ENCODE measurements at places on chromosomes 7 and 10.

DNA sequence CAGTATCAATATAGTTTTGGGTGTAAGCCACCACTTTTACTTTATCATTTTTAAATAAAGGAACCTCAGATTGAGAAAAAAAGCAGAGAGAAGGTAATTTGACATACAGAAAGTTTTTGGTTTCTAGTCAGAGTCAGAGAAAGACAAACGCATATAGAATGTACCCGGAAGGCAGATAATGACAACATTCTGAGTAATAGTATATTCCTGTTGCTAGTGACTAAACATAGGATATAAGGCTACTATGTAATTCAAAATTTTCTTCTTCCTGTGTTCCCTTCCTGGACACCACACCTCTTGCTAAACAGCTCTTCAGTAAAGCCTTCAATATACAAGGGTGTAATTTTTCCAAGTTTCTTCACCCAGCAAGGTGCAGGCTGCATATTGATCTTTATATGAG is 597.6 kb downstream of the PCDH15 start:
- no peak for DNase-seq

GRCh38 chr7:97576043-97576442 is 155.8 kb upstream of the TAC1 start:
- no peak for DNase-seq

GRCh38 chr10:100775386-100775785 is 30.0 kb downstream of the PAX2 start:
- no peak for DNase-seq

- no peak for DNase-seq
These were observed 6.0 kb upstream of the GATA3 start for GRCh38 chr10:8048281-8049008.

DNA sequence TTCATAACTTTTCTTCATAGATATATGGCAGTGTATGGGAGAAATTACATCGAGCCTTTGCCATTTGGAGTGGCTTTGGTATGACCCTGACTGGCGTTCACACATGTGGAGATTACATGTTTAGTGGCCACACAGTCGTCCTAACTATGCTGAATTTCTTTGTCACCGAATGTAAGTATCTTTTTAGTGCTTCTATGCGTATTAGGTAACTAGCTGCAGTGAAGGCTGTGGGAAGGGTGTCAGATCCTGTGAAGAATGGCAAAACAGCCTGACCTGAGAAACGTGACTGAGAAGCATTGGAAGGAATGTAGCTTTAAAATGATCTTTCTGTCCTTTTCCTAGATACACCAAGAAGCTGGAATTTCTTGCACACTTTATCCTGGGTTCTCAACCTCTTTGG is 34.5 kb upstream of the VDAC2 start:
- DNase-seq, result no peak

DNA sequence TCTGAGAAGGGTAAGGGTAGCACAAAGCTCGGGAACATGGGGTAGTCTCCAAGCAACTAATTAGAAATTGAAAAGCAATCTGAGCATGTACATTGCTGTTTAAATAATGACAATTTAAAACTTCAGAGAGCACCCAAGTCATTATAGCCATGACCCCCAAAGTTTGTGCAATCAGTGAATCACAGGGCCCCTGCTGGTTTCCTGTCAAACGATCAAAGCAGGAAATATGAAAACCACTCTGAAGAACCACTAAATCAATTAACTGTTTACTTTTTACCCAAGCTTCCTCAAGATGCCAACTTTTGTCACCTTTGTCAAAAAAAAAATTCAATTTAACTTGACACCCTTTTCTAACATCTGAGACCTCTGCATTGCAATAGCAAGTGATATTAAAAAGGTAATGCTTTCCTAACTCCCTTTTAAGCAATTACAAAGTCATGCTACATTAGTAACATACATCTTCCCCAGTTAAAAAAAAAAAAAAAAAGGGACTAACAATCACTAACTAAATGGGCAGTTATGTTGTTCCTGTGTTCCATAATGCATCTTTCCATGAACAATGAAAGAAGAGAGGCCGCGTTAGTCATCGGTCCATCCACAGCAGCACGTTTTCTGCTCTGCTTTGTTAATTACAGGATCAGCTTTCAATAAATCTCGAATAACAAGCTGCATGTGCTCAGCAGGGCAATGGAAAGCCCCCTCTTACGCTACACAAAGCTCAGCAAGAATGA is 80.6 kb downstream of the ETV1 start:
- DNase-seq, result no peak

- DNase-seq, result no peak
These were observed 32.1 kb downstream of the AFAP1L2 start for GRCh38 chr10:114372179-114372578.

- no peak for DNase-seq
These were observed 18.8 kb upstream of the SLC35G1 start for GRCh38 chr10:93875032-93875358.

GRCh38 chr10:106795619-106796018 is 368.9 kb downstream of the SORCS1 start:
- no peak for DNase-seq

GRCh38 chr7:87456247-87456646 is 19.2 kb downstream of the ABCB4 start:
- no peak for DNase-seq

GRCh38 chr10:33570495-33570894 is 236.0 kb upstream of the NRP1 start:
- DNase-seq, result no peak

- DNase-seq, result no peak
These were observed 244.5 kb upstream of the ANKRD30A start for GRCh38 chr10:36880898-36881297.

GRCh38 chr7:7821517-7821916 is 103.1 kb upstream of the RPA3 start:
- DNase-seq, result no peak

- no peak for DNase-seq
These were observed 258.0 kb downstream of the TRIL start for GRCh38 chr7:28700096-28700495.

- no peak for DNase-seq
These were observed 484.0 kb upstream of the FZD8 start for GRCh38 chr10:36126076-36126475.

- no peak for DNase-seq
These were observed 731.2 kb downstream of the TNS3 start for GRCh38 chr7:46850563-46851330.

DNA sequence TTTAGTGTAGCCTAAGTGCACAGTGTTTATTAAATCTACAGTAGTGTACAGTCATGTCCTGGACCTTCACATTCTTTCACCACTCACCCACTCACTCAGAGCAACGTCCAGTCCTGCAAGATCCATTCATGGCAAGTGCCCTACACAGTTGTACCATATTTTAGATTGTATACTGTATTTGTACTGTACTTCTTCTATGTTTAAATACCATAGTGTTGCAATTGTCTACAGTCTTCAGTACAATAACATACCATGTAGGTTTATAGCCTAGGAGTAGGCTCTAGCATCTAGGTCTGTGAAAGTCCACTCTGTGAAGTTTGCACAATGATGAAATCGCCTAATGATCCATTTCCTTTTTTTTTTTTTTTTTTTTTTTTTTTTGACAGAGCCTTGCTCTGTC is 12.0 kb downstream of the EEPD1 start:
- no peak for DNase-seq

DNA sequence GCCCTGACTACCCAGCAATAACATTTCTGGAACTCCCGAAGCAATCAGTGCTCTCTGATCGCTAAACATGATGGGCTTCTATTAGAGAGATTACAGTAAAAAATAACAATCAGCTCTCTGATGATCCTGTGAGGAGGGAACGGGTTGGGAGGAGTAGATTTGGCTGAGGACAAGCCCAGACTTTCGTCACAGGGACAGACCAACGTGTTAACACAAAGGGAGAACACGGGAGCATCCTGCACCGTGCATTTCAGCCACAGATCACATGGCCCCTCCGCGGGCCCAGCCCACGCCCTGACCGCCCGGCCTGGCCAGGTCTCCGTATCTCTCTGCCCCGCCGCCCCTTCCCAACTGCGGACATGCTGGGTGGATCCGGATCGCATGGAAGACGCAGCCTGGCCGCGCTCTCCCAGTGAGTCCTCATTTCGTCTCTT is 95.0 kb upstream of the AGBL3 start:
- DNase-seq, result no peak

DNA sequence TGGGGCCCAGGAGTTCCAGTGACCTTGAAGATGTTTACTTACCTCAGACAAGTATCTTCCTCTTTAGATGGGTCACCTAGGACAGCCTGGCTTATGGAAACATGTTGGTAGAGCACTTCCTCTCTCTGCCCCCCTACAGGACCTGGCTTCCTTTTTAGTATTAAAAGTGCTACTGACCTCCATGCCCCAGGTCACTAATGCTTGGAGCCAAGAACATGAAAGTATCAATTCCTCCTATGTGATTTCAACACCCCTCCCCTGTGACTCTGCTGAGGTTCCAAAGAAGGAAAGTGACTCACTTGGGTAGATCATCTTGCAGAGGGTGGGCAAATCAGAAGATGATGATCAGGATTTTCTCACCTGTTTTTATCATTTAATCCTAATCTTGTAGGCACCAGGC is 125.3 kb upstream of the CCDC6 start:
- DNase-seq, result no peak

GRCh38 chr7:84025332-84025927 is 169.2 kb downstream of the SEMA3A start:
- DNase-seq, result no peak

DNA sequence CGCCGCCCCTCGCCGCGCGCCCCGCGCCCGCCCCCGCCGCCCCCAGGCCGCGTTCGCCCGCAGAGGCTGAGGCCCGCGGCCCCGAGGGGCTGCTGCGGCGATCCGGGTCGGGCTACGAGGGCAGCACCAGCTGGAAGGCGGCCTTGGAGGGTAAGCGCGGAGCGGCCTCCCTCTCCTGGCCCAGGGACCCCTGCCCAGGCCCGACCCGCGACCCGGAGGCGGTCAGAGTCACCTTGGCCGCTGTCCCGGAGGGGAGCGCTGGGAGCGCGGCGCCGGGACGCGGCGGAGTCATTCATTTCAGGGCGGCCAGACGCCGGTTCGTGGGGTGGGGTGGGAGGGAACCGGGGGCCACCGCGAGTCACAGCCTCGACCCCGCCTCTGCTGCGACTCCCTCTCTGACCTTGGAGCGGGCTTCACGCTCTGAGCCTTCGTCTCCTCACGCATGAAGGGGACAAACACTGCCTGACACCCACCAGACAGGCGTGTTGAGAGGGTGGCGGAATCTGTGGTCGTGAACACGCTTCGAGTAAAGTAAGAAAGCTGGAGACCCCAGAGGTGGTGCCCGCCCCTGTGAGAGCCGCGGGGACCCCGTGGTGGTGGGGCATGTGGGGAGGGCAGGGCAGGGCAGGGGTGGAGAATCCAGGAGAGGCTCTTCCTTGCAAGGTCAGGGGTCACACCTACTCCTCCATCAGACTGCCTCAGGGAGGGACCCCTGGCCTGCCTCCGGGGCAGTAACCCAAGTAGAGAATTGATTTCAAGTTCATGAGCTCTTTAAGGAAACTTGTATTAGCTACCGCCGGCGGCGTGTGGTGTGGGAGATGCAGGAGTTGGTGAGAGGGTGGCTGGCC is 707 bp downstream of the CLEC2L start:
- no peak for DNase-seq

- DNase-seq, result no peak
These were observed 4.2 kb downstream of the VSTM2A start for GRCh38 chr7:54546081-54546985.

GRCh38 chr10:42781893-42782445 is 626 bp upstream of the BMS1 start:
- no peak for DNase-seq

GRCh38 chr10:50832171-50832751 is 53.2 kb downstream of the A1CF start:
- DNase-seq, result no peak

DNA sequence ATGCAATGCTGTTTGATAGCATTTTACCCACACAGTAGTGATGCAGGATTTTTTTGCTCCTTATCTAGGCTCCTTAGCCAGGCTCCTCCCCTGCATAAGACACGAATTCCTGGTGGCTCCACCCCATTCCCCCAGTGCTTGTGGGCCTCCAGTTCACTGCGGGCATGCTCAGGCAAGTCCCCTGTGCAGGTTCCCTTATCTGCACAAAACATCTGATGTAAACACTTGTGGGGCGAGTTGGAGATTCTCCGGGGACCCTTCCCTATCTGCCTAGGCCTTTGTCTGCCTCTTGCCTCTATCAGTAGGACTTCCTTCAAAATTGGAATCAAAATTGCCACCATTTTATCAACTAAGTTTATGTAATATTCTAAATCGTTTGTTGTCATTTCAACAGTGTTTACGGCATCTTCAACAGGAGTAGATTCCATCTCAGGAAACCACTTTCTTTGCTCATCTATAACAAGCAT is 5.4 kb upstream of the STK17A start:
- DNase-seq, result no peak

DNA sequence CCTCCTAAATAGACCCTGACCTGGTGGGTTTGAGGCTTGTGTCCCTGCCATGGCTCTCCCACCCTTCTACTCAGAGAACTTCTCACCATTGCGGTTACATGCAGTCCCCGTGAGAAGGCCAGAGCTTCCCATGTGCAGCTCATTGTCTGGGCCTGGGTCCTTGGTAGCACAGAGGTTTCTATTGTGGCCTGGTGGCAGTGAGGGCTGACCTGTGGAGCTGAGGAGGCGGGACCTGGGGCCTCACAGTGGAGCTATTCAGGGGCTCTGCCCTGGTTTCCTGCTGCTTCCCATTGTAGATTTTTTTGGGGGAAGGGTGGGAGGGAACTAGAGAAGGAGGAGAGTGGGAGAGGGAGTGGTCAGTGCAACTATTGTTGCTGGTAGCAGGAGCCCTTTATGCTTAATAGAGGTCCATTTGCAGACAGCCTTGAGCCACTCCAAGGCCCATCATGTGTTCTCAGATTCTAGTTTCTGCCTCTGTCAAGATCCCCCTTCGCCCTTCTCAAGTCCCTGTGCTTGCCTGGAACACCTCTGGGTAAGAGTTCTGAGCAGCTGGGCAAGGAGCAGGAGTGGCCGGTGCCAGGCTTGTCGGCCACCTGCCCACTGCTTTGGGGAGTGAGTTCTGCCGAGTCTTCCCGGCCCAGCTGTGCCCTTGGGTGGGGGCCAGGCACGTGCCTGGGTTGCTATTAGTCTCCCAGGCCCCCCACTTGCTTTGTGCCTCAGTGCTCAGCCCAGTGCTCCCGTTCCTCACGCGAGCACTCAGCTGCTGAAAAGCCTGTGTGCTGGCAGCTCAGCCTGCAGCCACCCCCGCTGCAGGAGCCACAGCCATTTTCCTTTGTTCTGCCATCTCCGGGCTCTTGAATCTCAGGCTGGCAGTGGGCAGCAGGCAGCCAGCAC is 10.7 kb downstream of the TSPAN14 start:
- no peak for DNase-seq

- no peak for DNase-seq
These were observed 128.5 kb downstream of the WDR11 start for GRCh38 chr10:120979435-120980278.

GRCh38 chr7:43308913-43309705 is 196.7 kb downstream of the HECW1 start:
- no peak for DNase-seq

- DNase-seq, result no peak
These were observed 140.0 kb downstream of the PTPRN2 start for GRCh38 chr7:158447506-158448171.
